ENCODE measurements at places on chromosomes 3 and 15.

GRCh38 chr3:178645503-178645902 is 109.3 kb downstream of the KCNMB2 start:
- no peak for DNase-seq

DNA sequence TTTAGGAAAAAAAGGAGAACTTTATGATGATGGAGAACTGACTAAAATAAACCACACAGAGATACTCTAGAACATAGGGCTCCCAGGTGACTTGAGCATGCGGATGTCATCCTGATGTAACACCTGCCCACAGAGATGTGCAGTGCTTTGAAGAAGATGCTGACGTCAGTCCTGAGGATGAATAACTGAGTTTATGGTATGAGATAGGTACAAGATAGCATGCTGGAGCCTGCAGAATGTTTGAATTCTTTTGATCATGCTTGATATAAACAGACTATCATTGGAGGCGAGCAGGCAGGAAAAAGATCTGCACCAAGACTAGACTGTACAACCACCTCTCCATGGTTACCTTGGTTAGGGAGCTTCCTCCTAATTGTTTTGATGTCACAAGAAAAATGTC is 12.4 kb downstream of the CCR4 start:
- no peak for DNase-seq

DNA sequence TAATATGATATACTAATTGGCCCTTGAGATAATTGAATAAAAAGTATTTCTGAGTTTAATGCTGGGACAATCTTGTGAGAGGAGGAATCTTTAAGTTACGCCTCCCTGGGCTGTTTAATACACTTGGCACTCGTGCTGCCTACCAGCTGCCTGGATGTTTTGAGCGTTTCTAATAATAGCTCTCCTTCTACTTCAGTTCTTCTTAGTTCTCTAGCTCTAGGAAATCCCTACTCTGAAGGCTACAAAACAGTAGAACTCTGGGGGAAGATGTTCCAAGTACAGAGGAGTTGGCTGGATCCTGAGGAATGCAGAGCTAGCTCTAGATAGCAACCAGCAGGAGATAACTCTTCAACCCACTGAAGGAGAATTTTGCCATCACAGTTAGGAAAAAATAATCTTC is 3.5 kb downstream of the NAALADL2 start:
- no peak for DNase-seq

GRCh38 chr3:136699271-136699828 is 52.8 kb downstream of the STAG1 start:
- DNase-seq: no peak

- no peak for DNase-seq
These were observed 119.3 kb upstream of the PFN2 start for GRCh38 chr3:150090006-150090405.

GRCh38 chr3:124044956-124045355 is 53.0 kb upstream of the ROPN1 start:
- DNase-seq: no peak

- DNase-seq: no peak
These were observed 281.6 kb upstream of the GADL1 start for GRCh38 chr3:31176045-31176444.

- peak; percentile 26 for DNase-seq
These were observed 341 bp downstream of the HEXA start for GRCh38 chr15:72375501-72375845.

GRCh38 chr15:51601801-51602200 is 20.8 kb downstream of the DMXL2 start:
- no peak for DNase-seq

DNA sequence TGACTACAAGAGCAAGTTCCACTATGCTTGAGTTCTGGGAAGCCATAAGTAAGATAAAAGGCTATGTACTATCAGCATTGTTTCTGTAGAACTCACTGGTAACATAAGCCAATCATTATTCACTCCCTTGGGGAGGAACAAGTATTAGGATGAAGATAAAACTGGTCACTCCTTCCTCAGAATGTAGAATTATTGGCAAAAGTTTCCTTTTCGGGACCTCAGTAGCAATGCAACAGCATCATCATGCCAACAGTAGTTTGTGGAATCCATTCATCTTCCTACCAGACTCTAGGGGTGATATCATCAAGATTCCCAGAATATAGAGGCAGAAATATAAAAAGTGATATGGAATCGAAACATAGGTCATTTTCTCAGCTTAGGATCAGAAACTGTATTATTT is 209.5 kb downstream of the PLOD2 start:
- no peak for DNase-seq

GRCh38 chr3:13377021-13377420 is 43.1 kb downstream of the NUP210 start:
- no peak for DNase-seq

DNA sequence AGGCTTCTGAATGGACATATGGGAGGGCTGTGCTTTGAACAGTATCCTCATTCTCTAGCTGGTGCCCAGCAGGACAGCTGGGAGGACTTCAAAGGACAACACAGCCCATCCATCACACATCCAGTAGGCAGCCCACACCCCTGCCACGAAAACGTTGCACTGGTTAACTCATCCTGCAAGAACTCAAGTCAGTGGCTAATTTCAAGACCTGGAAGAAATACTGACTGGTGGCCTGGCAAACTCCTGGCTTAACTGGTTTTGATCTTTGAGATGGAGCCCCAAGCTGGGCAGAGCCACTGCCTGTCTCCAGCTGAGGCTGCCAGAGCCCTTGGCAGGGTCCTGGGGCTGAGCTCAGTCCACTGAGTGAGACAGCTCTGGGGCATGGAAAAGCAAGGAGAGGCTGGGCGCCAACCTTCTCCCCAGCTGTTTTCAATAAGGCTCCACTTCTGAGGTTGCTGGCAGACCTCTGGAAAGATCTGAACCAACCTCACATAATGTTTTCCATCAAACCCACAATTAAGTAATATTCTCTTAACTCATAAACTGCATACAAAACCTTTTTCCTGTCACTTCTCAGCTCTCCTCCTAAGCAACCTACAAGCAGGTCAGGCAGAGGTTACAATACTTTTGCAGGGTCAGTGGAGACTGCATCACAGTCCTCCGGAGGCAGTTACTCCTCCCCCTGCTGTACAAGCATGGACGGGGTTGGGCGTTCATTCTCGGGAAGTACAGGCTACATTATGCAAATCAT is 110.3 kb downstream of the MYLK start:
- no peak for DNase-seq

- DNase-seq: no peak
These were observed 6.7 kb upstream of the FETUB start for GRCh38 chr3:186633481-186633880.

DNA sequence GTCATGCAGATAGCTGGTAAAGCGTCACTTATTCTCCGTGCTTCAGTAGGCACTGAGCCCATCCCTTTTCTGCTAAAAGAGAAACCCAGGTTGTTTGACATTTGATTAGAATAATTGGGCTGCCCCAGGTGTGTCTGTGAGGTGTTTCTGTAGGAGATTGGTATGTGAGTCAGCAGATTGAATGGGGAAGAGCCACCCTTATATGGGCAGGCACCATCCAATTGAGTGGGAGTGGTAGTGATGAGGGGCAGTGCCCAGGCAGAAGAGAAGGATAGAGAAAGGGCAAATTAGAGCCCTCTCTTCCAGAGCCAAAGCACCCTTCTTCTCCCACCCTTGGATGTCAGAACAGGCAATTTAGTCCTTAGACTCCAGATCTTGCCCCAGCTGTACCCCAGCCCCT is 384.3 kb upstream of the GBE1 start:
- no peak for DNase-seq

DNA sequence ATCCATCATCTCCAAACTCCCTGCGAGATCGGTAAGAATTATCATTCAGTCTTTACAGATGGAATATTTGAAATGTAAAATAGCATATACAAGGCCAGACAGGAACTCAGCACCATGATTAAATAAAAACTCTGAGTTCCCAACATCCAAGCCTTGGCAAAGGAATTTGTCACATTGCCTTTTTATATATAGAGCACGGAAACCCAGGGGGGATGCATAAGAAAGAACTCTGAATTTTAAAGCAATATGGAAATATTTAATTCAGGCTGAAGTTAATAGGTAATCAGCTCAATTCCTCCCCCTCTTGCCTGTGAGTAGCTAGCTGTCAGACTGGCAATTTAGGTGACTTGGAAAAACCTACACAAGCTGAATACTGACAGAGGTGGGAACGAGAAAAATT is 217.9 kb upstream of the KCNMB2 start:
- DNase-seq: no peak

DNA sequence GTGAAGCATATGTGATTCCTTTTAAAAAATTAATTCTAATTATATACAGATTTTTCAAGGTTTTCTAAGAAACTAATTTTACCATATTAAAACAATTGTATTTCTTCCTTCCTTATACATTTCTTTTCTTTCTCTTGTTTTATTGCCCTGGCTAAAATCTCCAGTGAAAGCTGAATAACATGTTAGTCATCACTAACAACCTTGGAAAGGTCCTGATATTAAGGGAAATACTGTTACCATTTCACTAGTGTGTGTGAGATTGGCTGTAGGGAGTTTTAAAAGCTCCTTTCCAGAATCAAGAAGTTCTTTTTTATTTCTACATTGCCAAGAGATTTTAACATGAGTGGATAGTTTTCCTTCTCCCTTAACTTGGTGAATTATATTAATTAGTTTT is 229.7 kb upstream of the EIF1B start:
- DNase-seq: no peak

DNA sequence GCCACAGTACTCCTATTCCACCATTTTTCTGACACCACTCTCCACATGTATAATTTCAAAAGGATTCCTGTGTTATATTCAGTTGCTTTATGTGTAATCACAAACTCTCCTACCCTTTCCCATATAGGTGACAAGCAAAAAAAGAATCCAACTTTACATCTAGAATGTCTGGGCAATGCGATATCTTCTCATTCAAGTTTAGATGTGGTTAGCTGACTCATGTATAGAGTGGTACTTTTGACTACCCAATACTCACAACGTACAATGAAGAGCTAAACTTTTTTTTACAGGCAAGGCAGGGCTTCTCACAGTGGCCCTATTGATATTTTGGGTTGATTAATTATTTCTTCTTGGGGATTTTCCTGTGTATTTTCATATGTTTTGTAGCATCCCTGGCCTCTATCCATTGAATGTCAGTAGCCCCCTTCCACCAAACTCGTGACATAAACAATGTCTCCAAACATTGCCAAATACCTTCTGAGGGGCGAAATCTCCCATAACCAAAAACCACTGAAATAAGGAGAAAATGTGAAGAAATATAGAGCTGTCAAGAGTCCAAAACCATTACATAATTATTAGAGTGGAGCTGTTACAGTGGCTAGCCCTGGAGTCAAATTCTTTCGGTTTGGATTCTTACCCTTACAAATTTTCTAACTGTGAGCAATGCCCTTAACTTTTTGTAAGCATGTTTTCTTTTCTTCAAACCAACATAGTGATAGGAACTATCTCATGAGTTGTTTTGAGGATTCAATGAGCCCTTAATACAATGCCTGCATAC is 342.6 kb downstream of the NSUN3 start:
- no peak for DNase-seq

DNA sequence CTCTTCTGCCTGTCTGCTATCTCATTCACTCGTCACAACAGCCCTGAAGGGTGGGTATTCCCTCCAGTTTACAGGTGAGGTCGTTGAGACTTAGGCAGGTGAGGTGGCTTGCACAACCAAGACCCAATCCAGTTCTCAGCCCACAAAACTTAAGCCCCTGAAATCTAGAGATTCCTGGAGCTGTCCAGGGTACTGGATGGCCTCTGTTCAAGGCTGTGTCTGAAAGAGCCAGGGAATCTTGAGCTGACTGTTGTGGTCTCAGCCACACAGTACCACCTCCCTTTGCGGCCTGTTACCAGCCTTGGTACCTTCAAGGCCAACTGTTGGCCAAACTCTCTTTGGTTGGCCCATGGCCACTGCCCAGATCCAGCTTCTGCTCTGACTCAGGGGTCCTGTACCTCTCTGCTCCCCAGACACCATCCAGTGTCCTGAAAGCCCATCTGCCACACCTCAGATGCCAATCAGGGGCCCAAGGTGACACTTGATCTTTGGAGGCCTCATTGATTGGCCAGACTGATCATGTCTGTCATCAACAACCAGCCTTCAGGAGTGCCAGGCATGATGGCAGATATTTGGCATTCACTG is 10.9 kb upstream of the FAM107A start:
- peak; percentile 28 for DNase-seq

DNA sequence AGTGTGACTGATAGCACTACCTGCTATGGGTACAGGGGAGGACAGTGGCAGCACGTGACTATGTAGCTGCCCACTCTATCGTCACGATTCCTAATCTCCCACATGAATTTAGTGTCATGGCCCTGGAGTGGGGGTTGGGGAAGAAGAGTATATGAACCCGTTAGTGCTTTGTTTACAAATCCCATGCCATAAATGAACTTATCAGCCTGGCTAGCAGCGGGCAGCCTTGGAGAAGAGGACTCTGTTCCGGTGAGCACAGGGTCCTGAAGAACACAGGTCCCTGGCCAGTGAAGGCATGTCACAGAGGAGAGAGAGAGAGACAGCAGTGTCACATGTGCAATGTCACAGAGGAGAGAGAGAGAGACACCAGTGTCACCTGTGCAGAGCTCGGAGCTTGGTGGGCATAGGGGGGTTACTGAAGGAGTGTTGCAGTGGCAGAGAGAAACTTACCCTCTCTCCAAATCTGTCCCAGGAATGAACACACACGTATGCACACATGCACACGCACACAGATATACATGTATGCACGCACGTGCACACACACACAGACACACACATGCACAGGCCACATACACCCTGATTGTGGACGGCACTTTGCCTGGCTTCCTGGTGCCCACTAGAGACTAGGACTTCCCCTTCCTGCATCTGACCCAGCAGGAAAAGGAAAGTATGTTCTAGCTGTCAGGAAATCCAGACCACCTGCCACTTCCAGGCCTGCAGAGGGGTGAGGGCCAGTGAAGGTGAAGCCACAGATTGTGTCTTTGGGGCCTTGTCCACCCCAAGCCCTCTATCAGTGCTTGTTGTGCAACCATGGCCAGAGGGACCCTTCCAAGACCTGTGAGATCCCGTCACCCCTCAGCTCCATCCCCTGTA is 26.3 kb downstream of the ITGA11 start:
- DNase-seq: no peak

- peak; percentile 1 for DNase-seq
These were observed 625.5 kb downstream of the NAALADL2 start for GRCh38 chr3:175484666-175485065.

GRCh38 chr15:69823223-69823907 is 274.4 kb downstream of the TLE3 start:
- peak; percentile 22 for DNase-seq

- DNase-seq: no peak
These were observed 482.2 kb upstream of the PDZRN3 start for GRCh38 chr3:74106925-74107324.

DNA sequence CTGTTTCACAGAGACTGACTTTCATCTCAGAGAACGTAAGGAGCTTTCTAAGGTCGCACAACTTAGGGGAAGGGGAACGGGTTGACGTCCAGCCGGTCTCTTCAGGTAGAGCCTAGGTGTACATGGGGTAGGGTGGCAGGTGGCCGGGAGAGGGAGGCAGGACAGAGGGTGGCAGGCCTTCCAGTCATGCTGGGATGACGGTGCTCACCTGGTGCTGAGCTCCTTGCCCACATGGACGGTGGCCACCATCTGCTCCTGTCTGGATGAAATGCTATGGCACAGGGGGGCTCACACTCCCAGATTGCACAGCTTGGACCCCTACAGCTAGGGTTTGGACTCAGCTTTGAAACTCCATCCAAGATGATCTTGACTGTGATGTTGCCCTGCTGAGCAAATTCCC is 144.5 kb downstream of the ATP10A start:
- DNase-seq: no peak

Data from HuH-7 (cell line).